GM12878 (cell line): ENCODE measurements at places on chromosomes 5 and 9. TPM values are rescaled to one million over a fixed set of nuclear protein-coding genes. Genes with fewer than 3 reads are reported as not detected.

Gene MYORG
- 0.18 and 0.24 TPM in 2 replicates for polyA plus RNA-seq

- no peak for DNase-seq
Observed at GRCh38 chr9:92660266-92660665, 9.7 kb downstream of the IPPK start.

DNA sequence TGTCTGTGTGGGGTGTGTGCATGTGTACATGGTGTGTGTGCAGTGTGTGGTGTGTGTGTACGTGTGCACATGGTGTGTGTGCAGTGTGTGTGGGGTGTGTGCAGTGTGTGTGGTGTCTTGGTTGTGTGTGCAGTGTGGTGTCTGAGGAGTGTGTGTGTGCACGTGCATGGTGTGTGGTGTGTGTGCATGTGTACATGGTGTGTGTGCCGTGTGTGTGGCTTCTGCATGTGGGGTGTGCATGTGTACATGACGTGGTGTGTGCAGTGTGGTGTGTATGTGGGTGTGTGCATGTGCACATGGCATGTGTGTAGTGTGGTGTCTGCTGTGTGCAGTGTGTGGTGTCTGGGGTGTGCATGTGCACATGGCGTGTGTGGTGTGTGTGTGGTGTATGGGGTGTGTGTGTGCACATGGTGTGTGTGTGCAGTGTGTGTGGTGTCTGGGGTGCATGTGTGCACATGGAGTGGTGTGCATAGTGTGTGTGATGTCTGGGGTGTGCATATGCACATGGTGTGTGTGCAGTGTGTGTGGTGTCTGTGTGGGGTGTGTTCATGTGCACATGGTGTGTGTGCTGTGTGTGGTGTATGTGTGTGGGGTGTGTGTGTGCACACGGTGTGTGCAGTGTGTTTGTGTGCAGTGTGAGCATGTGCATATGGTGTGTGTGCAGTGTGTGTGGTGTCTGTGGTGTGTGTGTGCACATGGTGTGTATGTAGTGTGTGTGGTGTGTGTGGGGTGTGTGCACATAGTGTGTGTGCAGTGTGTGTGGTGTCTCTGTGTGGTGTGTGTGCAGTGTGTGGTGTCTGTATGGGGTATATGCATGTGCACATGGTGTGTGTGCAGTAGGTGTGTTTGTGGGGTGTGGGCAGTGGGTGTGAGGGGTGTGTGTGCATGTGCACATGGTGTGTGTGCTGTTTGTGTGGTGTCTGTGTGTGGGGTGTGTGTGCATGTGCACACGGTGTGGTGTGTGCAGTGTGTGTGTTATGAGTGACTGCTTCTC lies 40.6 kb upstream of the ZNG1F start:
- DNase-seq = peak; percentile 24

- DNase-seq = no peak
Observed at GRCh38 chr9:18502546-18502945, 28.6 kb downstream of the ADAMTSL1 start.

GRCh38 chr5:124124711-124125229 lies 612.8 kb downstream of the CSNK1G3 start:
- no peak for DNase-seq

DNA sequence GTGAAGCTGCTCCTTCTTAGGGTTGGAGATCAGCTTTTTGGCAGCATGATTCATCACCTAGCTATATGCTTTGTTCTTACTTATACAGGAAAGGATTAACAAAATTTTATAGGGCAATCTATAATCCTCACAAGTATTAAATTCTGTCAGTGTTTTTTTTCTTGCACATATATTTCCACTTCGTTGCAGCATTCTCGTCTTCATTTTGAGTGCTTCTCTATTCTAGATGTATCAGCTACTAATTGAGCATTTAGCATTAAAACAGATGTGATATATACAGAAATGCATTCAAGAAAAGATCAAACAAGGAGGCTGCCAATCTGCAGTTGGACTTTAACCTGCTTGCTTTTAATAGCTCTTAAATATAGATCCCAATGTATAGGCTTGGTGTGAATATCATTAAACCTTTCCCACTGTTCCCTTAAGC lies 3.6 kb upstream of the CTXN3 start:
- no peak for DNase-seq

Gene NTRK2
- polyA plus RNA-seq = 0.78 and 1.1 TPM in 2 replicates

Gene PPP2R2B
- polyA plus RNA-seq = not detected in 2 replicates
